ENCODE measurements at places on chromosomes 11 and 22.
A peak's percentile ranks its signal among the peaks of the same experiment; 100 is the strongest.

DNA sequence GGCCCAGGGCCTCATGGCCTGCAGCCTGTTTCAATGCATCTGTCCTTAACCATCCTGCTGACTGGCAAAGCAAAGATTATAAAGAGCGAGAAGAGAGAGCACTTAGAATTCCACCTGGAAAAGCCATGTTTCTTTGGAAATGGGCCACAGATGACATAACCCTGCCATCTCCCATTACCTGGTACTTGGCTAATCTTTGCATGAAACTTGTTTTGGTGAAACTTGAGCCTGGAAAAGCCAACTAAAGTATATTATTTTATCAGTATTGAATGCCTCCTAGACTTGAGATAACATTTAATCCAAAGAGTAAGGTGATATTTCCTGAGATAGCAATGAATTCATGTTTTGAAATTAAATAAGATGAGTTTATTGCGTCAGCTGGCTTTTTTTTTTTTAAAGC, 72.6 kb downstream of the NAV2 start:
- no peak for DNase-seq

GRCh38 chr22:36922711-36923110, 9.3 kb downstream of the CSF2RB start:
- DNase-seq = no peak

DNA sequence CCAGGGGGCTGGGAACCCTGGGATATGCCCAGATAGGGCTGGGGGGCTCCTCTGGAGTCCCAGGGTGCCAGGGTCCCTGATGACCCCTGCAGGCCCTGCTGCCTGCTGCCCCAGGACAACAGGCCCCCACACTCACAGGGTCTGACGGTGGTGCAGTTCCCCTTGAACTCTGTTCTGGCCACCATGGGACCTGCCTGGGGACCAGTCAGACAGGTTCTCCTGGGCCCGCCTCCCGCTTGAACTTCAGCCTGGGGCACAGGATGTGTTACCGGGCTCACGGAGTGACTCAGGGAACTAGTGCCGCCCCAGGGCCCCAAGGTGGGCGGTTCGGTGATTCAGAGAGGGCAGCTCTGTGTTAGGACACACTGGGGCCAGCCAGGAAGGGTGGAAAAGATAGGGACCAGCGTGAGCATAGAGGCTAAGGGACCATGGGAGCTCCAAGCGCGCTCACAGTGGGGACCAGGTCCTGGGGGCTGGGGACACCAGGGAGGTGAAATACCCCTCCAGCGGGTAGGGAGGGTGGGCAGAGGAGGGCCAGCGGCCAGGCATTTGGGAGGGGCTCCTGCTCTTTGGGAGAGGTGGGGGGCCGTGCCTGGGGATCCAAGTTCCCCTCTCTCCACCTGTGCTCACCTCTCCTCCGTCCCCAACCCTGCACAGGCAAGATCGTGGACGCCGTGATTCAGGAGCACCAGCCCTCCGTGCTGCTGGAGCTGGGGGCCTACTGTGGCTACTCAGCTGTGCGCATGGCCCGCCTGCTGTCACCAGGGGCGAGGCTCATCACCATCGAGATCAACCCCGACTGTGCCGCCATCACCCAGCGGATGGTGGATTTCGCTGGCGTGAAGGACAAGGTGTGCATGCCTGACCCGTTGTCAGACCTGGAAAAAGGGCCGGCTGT, 21.5 kb upstream of the TXNRD2 start:
- DNase-seq = peak; percentile 91

GRCh38 chr11:67314218-67314617, 10.9 kb downstream of the SSH3 start:
- no peak for DNase-seq

- no peak for DNase-seq
Observed at GRCh38 chr22:40908895-40909294, 42.3 kb upstream of the RBX1 start.

- DNase-seq = no peak
Observed at GRCh38 chr11:34792814-34793258, 123.3 kb downstream of the APIP start.

DNA sequence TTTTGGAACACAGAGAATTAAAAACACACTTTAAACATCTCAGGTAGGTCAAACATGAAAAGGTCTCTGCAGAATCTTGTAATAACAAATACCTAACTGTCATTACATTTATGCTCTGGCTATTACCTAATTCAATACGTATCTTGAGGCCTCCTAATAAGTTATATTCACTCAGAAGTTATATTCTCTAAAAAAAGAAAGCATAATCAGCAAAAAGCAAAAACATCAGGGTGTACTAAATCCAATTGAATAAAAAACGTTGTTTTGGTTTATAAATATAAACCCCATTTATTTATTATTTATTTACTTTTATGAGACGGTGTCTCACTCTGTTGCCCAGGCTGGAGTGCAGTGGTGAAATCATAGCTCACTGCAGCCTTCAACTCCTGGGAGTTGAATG, 10.2 kb downstream of the TMEM41B start:
- no peak for DNase-seq

GRCh38 chr11:34067383-34068065, 16.0 kb downstream of the CAPRIN1 start:
- no peak for DNase-seq

GRCh38 chr11:1167751-1168231, 10.0 kb downstream of the MUC5AC start:
- DNase-seq = no peak

DNA sequence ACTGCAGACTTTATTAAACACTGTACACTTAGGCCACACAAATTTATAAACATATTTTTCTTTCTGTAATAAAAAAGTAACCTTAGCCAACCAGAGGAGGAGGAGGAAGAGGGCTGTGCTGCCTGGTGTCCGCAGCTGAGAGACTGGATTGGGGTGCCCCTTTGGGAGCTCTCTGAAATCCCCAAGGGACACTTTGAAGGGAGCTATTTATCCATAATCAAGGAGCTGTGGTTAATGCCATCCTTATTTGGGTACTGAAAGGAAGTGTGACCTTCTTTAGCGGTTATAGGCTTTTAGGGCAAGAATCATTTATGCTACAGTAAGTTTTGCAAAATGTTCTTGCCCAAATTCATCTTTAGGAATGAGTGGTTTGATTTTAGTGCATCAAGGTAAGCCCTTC, 125.8 kb downstream of the RASSF10 start:
- no peak for DNase-seq

GRCh38 chr11:204587-205109, 2.6 kb downstream of the BET1L start:
- DNase-seq = no peak

- no peak for DNase-seq
Observed at GRCh38 chr22:49497266-49497665, 330.4 kb downstream of the BRD1 start.

DNA sequence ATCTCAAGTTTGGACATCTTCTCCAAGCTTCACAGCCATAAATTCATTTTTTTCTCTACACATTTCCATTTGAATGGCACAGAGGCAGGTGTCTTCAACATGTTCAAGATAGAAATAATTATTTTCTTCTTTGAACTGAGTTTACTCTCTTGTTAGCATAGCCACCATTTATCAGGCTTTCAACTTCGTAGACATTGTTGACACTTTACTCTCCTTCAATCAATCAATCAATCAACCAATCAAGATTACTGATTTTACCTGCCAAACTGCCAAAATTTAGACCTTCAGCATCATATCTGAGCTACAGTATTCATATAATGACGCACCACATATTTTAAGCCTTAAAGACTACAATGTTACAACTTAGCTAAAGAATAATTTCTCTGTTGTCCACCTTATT, 300.1 kb upstream of the LUZP2 start:
- no peak for DNase-seq

GRCh38 chr11:75577207-75577606, 15.2 kb downstream of the SERPINH1 start:
- no peak for DNase-seq

GRCh38 chr22:25942115-25942855, 200.3 kb downstream of the MYO18B start:
- no peak for DNase-seq

DNA sequence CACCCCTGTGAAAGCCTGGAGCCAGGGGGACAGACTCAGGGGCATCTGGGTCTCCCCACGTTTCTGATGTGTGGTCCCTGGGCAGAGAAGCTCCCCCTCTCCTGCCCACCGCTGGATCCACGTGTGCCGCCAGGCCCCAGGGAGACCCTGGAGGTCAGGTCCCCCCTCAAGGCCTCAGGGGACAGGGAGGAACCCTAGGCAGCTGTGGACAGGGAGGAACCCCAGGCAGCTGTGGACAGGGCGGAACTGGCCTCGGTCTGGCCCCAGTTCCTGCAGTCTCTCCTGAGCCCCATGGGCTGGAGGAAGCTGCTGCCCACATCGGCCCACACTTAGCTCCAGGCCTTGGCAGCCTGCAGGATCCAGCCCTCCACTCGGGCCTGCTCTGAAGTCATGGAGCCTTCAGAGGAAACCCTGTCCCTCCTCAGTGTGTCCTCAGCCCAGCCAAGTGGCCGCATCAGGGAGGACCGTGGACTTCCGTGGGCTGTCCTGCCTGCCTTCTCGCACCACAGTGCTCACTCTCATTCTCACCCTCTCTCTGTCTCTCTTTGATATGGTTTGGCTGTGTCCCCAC, 127.7 kb downstream of the BRD1 start:
- no peak for DNase-seq

DNA sequence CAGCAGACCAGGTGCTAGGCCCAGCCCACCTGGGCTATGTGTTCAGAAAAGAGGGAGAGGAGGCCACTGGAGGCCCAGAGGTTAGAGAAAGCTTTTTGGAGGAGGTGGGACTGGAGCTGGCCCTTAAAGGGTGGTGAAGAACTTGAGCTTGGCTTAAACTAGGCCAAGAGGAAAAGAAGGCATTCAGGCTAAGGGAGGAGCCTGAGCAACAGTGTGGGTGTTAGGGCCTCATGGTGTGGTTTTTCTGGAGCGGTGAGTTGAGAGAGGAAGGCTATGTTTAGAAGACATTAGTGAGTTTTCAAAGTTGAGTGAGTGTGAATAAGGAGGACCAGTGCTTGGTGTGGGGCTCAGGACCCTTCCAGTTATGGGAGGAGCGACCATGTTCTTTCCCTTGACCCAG, 6.2 kb downstream of the TAF6L start:
- no peak for DNase-seq

DNA sequence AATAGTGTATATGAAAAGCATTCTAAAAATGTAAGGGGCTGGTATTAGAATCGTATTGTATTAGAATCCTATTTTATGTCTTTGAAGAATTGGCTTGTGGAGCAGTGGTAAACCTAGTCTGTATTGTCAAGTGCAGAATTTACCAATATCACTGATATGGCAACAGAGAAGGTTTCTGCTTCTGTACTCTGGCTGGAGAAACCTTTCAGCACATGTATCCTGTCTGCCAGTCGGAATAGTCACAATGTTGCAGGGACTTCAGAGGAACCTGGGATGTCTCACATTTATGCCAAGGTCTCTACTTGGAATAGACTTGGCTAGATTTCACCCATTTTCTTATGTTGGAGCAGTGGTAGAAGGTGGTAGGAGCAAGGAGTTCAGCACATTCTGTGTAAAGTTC, 4.4 kb downstream of the MTMR3 start:
- no peak for DNase-seq

GRCh38 chr22:36745301-36745995, 30.5 kb downstream of the IFT27 start:
- DNase-seq = no peak

DNA sequence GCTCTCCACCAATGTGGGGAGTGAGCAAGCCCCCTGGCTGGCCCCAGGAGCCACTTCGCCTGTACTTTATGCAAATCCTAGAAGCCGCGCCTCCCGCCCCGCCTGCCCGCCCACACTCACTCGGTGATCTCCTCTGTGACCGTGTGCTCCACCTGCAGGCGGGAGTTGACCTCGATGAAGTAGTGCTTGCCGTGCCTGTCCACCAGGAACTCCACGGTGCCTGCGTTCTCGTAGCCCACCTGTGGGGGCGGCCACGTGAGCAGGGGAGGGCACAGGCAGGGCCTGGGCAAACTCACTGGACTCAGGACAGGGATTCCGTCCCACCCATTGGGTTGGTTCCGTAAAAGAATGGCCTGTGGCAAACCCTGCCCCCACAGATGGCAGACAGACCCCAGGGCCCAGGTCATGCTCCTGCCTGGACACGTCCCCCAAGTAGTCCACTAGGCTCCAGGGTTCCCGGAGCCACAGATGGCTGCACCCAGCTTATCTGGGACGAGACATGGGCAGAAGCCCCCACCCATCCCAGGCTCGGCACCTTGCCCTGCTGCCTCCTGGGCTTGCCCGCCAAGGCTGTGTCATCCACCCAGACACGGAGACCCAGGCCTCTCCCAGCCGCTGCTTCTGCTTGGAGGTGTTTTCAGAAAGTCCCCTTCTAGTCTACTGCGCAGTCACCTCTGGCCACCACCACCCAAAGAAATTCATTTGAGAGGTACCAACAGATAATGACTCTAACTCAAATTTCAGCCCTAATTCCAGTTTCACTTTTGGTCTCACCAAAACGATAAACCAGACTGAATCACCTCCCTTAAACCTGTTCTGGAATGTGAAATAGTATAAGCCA, 12.1 kb downstream of the LRFN4 start:
- no peak for DNase-seq

- peak; percentile 77 for DNase-seq
Observed at GRCh38 chr11:112881461-112881860, 79.8 kb upstream of the NCAM1 start.

- no peak for DNase-seq
Observed at GRCh38 chr11:46892838-46893237, 25.5 kb downstream of the LRP4 start.

GRCh38 chr11:94281324-94281723, 23.1 kb upstream of the IZUMO1R start:
- no peak for DNase-seq

DNA sequence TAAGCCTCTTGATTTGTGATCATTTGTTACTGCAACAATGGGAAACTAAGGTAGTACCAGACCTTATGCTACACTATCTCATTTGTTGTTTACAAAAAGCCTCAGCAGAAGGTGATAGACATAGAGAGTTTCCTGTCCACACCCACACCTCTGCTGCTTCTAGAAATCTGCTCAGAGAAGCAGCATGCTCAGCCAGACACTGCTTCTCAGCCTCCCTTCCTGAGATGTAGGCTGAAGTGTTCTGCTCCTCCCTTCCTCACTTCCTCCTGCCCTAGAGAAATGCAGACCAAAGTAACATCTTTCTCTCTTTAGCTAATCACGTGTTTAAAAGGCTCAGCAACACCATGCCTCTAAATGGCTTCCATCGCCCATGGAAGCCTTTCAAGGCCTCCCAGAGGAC, 88.4 kb downstream of the SLC1A2 start:
- DNase-seq = no peak
